ENCODE measurements at places on chromosomes 5 and 9. TPM values are rescaled to one million over a fixed set of nuclear protein-coding genes. Genes with fewer than 3 reads are reported as not detected.

TLX3 gene
- total RNA-seq = not detected

MARCOL gene
- total RNA-seq = not detected

FBP1 gene
- total RNA-seq = 0.64 TPM

PCDHA11 gene
- under 0.01 TPM for total RNA-seq

PCDHA1 gene
- not detected for total RNA-seq

DOCK2 gene
- total RNA-seq = 0.13 TPM
